NCI-H1694 (cell line): ENCODE measurements at places on chromosomes 6 and 20.

- DNase-seq, result no peak
Measured at GRCh38 chr6:138229072-138229471, 10.8 kb upstream of the PBOV1 start.

GRCh38 chr6:51936531-51937290 is 150.7 kb downstream of the PKHD1 start:
- DNase-seq, result no peak

DNA sequence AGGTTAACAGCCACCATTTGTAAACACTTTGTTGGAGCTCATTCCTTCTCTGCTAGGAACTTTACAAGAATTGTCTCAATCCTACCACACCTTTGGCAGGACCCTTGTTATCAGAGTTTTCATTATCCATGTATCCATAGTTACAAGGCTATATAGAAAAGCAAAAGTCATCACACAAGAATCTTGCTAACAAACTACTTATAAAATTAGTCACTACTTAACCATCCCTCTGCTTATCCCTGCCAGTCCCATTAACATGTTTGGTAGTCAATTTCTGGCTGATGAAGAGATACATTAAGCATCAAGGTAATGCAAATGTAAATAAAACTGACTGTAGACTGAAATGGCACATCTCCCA is 10.4 kb downstream of the ZSWIM3 start:
- DNase-seq, result no peak

GRCh38 chr6:150622476-150622875 is 22.8 kb downstream of the PLEKHG1 start:
- no peak for DNase-seq

GRCh38 chr6:112821476-112821875 is 474.3 kb downstream of the RFPL4B start:
- no peak for DNase-seq

- no peak for DNase-seq
Measured at GRCh38 chr20:41618807-41619311, 682 bp upstream of the CHD6 start.

DNA sequence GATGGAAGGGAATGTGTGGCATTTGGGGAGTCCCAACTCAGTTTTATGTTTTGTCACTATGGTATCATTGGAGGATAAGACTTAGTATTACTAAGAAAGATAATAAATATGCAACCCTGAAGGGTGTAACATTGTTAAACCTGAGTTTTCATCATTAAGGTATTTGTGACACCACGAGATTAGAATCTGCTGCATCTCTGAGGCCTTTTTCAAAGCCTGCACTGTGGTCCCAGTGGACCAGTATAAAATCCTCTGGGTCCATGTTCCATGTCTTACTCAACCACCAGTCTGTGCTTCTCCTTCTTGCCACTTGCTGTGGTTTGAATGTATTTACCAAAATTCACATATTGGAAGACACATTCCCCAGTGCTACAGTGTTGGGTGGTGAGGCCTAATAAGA is 130.6 kb downstream of the TBX18 start:
- no peak for DNase-seq

- no peak for DNase-seq
Measured at GRCh38 chr6:157244175-157244574, 79.1 kb downstream of the TMEM242 start.

DNA sequence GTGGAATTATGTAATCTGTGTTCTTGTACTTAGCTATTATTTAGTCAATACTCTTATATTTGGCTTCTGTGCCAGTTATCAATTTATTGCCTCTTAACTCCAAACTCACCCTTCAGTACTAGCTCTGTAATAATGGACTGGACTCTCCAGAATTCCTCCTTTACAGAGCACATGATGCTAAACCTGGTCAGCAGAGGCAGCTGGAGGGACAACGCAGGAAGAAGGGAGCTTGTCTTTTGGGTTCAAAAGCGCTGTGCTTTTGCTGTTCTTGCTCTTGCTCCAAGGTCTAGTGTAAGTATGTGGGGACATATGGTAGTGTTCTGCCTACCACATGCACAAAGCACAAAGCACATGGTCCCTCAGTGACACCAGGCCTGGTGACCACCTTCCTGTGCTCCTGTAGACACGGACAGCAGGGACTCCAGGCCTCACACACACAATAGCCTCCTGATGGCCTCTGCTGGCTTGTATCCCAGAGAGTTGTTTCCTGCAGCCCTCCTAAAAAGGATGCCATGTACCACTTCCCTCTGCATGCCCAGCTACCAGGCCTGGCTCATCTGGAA is 46.1 kb downstream of the CHD6 start:
- no peak for DNase-seq

- DNase-seq, result no peak
Measured at GRCh38 chr6:11848346-11848651, 69.7 kb upstream of the ADTRP start.

DNA sequence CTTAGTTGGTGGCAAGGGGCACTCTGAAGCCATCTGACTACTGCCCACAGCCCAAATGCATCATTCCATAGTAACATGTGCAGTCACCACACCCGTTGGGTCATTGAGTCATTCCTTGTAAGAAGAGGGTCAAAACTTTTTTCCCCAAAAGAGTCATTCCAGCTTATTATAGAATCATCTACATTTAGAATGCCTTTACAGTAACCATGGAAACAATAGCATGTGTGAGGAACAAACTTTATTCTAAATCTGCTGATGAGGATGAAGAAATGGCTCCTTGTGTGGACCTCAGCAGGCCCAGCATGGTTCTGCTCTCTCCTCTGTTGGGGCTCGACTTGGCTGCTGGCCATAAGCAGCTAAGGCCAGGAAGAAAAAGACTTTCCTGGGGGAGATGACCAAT is 111.2 kb upstream of the PTPRT start:
- no peak for DNase-seq
